ENCODE measurements at places on chromosomes 16 and 17.

- H3K4me1 ChIP-seq, result peaks cover 3% of the 10 kb centered on the region
- no peak overlapping the region for H3K4me3 ChIP-seq
- peaks cover 3% of the 10 kb centered on the region for H3K27me3 ChIP-seq
- no peak for DNase-seq
Observed at GRCh38 chr16:4319454-4320421, 3.9 kb downstream of the GLIS2 start.

GRCh38 chr16:11819798-11820197 is 22.7 kb upstream of the ZC3H7A start:
- H3K27ac ChIP-seq, result no peak overlapping the region
- no peak for DNase-seq
- no peaks in the 10 kb centered on the region for H3K36me3 ChIP-seq
- no peaks in the 10 kb centered on the region for H3K4me1 ChIP-seq
- H3K27me3 ChIP-seq, result no peaks in the 10 kb centered on the region

- H3K36me3 ChIP-seq, result peaks cover 19% of the 10 kb centered on the region
- H3K27ac ChIP-seq, result no peak overlapping the region
- no peaks in the 10 kb centered on the region for H3K27me3 ChIP-seq
Observed at GRCh38 chr16:89536886-89537548, 23.5 kb upstream of the RPL13 start.

DNA sequence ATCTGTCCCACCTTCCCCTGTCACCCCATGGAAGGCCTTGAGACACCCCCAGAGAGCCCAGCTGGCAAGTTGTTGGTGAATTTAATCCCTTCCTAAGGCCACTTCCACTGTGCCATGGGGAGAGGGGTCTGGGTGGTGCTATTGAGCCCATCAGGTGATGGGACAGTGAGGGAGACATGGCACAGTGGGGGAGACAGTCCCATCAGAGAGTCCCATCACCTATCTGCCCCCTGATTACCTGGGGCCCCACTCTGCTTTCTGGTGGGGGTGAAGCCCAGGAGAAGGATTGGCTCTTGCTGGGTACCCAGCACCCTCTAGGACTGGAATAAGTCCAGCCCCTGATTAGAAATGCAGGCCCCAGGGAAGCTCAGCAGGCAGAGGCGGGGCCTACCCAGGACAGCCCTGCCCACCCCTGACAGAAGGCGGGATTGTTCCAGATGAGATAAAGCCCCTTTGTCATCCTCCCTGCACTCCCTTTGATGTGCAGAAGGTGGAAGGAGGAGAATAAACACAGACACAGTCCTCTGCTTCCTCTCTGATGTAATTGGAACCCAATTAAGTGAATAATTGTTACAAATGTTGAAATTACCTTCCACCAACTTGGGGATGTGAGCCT is 18.9 kb downstream of the TMEM132E start:
- H3K36me3 ChIP-seq, result no peaks in the 10 kb centered on the region
- H3K4me1 ChIP-seq, result no peaks in the 10 kb centered on the region
- DNase-seq, result no peak
- no peak overlapping the region for H3K27ac ChIP-seq
- no peak overlapping the region for H3K4me3 ChIP-seq

- peak overlapping the region; percentile 94 for H3K4me3 ChIP-seq
- DNase-seq, result no peak
- H3K27ac ChIP-seq, result peak overlapping the region; percentile 82
- no peaks in the 10 kb centered on the region for H3K27me3 ChIP-seq
- peaks cover 2% of the 10 kb centered on the region for H3K36me3 ChIP-seq
Observed at GRCh38 chr16:84505249-84506187, 1.1 kb upstream of the MEAK7 start.

GRCh38 chr16:67082891-67083290 is 26.9 kb upstream of the PHAF1 start:
- H3K36me3 ChIP-seq, result peaks cover 7% of the 10 kb centered on the region
- DNase-seq, result no peak
- H3K27ac ChIP-seq, result no peak overlapping the region
- H3K4me3 ChIP-seq, result no peak overlapping the region
- no peaks in the 10 kb centered on the region for H3K4me1 ChIP-seq

- DNase-seq, result no peak
- H3K36me3 ChIP-seq, result no peaks in the 10 kb centered on the region
- no peak overlapping the region for H3K4me3 ChIP-seq
- H3K27me3 ChIP-seq, result peaks cover 20% of the 10 kb centered on the region
Observed at GRCh38 chr17:43540821-43541674, 5.1 kb downstream of the ETV4 start.

DNA sequence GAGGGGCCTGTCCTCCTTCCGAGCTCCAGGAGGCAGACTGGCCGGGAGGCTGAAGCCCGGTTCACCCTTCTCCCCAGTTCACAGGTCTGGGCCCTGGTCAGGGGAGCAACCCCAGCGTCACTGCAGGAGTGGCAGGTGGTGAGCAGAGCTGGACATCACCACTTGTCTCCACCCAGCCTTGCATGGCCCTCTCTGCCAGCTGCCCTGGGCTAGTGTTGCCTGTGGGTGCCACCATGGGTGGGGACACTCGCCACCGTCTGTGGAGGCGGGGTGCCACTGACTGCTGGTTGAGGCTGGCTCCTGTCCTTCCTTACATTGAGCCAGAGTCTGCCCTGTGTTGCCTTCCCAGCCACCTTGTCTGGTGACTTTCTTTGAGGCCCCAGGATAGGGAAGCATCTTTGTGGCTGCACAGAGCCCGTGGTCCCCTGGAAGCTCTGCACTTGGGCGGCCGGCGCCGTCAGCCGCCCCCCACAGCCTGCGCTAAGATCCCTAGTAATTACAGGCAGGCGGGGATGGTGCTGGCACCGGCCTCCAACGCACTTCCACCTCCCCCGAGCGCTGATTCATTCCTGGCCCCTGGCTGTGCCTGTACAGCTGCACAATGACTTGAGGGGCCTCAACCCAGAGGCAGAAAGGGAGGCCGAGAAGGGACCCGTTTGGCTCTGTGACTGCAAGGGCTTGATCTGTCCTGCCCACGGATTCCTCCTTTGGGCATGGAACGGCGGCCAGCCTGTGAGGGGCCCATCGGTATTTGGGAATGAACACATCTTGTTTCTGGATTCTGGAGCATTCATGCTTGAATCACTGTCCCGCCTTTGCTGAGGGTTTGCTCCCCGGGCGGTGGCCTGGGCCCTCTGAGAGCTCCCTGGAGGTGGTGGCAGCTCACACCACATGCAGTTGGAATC is 5.2 kb downstream of the BAIAP2 start:
- peaks cover 5% of the 10 kb centered on the region for H3K4me1 ChIP-seq
- DNase-seq, result no peak
- H3K27ac ChIP-seq, result no peak overlapping the region

DNA sequence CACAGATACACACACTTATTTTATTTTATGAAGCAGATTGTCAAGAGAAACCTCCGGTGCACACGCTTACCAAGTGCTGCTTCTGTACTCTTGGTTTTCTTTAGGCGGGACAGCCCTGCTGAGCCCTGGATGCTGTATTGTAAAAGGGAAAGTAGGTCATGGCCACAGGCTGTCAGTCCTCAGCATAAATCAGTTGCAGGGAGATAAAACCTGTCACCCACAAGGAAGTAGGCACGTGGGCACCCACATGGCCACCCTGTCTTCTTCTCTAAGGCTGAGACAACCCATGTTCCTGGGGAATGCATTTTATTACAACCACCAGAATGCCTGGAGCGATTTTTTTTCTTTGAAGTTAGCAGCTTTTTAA is 59.3 kb downstream of the ASIC2 start:
- H3K36me3 ChIP-seq, result no peaks in the 10 kb centered on the region
- H3K4me1 ChIP-seq, result no peaks in the 10 kb centered on the region
- no peak for DNase-seq
- peaks cover 5% of the 10 kb centered on the region for H3K27me3 ChIP-seq
- H3K27ac ChIP-seq, result no peak overlapping the region
- H3K4me3 ChIP-seq, result no peak overlapping the region

DNA sequence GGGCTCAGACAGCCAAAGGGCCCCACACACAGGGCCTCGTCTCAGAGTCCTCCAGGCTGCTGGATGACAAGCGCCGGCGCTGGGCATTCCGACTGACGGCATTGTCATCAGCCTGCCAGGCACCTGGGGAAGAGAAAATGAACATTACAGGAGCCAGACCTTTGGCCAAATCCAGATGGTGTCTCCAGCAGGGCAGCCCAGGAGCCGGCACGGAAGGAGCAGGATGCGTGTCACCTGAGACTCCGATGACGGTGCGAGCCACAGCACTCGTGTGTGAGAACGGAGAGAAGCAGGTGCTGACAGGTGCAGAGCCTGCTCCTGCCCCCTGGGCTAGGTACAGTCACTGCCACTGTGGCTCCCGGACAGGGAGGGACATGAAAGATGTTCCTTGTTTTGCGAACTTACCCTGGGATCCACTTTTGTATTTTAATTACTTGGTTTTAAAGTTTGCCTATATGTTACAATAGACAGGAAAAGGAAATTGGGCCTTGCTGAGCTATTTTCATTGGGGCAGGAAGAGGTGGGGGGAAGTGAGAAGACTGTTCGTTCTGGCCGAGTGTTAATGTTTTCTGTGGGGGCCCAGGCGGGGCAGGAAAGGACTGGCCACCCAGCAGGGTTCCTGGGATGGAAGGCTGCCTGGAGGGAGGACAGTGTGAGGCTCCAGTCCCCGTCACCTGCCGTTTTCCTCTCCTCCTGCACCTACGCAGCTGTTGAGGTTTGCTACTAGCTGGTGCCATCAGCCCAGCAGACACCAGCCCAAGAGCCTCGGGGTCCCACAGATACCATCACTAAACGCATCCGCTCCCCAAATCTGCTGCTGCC is 4.4 kb upstream of the FOXJ1 start:
- H3K4me1 ChIP-seq, result peaks cover 60% of the 10 kb centered on the region
- no peaks in the 10 kb centered on the region for H3K27me3 ChIP-seq
- peak overlapping the region; percentile 90 for H3K27ac ChIP-seq
- peaks cover 23% of the 10 kb centered on the region for H3K36me3 ChIP-seq

DNA sequence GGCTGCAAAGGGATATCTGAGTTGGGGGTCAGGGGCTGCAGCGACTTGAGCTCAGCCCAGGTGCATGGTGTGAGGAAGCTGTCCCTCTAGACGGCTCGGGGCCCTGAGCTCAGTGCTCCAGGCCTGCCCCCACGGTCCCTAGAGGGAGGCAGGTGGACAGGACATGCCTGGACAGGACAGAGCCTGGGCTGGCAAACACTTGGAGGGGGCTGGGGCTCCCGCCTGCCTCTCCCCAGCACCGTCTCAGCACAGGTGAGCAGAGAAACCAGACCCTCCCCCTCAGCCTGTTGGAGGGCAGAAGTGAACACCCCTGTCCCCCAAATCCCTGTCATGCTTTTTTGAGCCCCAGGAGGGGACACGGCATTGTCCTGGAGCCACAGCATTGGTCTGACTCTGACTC is 11.4 kb upstream of the SLC38A10 start:
- no peak for DNase-seq
- H3K27me3 ChIP-seq, result peaks cover 5% of the 10 kb centered on the region
- H3K27ac ChIP-seq, result no peak overlapping the region
- peaks cover 4% of the 10 kb centered on the region for H3K4me1 ChIP-seq

GRCh38 chr17:6936370-6937028 is 59.4 kb upstream of the ALOX12 start:
- DNase-seq, result peak; percentile 45
- no peaks in the 10 kb centered on the region for H3K27me3 ChIP-seq
- H3K4me1 ChIP-seq, result peaks cover 11% of the 10 kb centered on the region
- H3K27ac ChIP-seq, result peak overlapping the region; percentile 59
- peaks cover 6% of the 10 kb centered on the region for H3K36me3 ChIP-seq
- peak overlapping the region; percentile 64 for H3K4me3 ChIP-seq

GRCh38 chr16:12600116-12600515 is 203.6 kb downstream of the CPPED1 start:
- H3K27ac ChIP-seq, result no peak overlapping the region
- no peaks in the 10 kb centered on the region for H3K36me3 ChIP-seq
- peaks cover 4% of the 10 kb centered on the region for H3K27me3 ChIP-seq
- no peak for DNase-seq

GRCh38 chr16:53123747-53124146 is 69.0 kb downstream of the CHD9 start:
- no peak overlapping the region for H3K4me3 ChIP-seq
- H3K27ac ChIP-seq, result no peak overlapping the region
- no peaks in the 10 kb centered on the region for H3K27me3 ChIP-seq
- H3K4me1 ChIP-seq, result no peaks in the 10 kb centered on the region
- peaks cover 1% of the 10 kb centered on the region for H3K36me3 ChIP-seq

GRCh38 chr16:57563761-57564160 is 21.3 kb downstream of the ADGRG5 start:
- no peak overlapping the region for H3K4me3 ChIP-seq
- no peak for DNase-seq
- H3K4me1 ChIP-seq, result no peaks in the 10 kb centered on the region
- H3K27ac ChIP-seq, result no peak overlapping the region

- H3K4me3 ChIP-seq, result no peak overlapping the region
- H3K27ac ChIP-seq, result no peak overlapping the region
- H3K27me3 ChIP-seq, result peaks cover 2% of the 10 kb centered on the region
- H3K4me1 ChIP-seq, result peaks cover 6% of the 10 kb centered on the region
- H3K36me3 ChIP-seq, result no peaks in the 10 kb centered on the region
Observed at GRCh38 chr16:31347445-31347844, 7.5 kb upstream of the ITGAX start.

GRCh38 chr17:74740641-74741387 is 3.8 kb downstream of the RAB37 start:
- peaks cover 75% of the 10 kb centered on the region for H3K4me1 ChIP-seq
- H3K27me3 ChIP-seq, result no peaks in the 10 kb centered on the region
- no peaks in the 10 kb centered on the region for H3K36me3 ChIP-seq
- peak overlapping the region; percentile 83 for H3K27ac ChIP-seq
- H3K4me3 ChIP-seq, result no peak overlapping the region

DNA sequence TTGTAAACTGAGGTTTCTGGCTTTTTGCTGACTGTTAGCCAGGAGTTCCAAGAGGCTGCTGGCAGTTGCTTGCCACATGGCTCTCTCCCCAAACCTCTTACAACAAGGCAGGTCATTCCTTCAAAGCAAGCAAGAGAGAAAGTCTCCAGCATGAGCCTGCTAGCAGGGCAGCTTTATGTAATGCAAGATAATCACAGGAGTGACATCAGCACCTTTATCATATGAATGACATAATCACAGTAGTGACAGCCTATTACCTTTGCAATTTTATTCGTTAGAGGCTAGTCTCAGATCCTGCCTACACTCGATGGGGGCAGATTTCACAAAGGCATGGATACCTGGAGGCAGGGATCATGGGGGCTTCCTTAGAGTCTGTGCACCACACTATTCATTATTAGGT is 79.5 kb upstream of the KCNJ16 start:
- H3K4me3 ChIP-seq, result no peak overlapping the region
- no peaks in the 10 kb centered on the region for H3K4me1 ChIP-seq
- DNase-seq, result no peak

Data from activated naive CD4-positive, alpha-beta T cell treated with anti-CD3 and anti-CD28 coated beads for 36 hours (primary cell).